GF-D8 (cell line): ENCODE measurements at places on chromosomes 5 and 9.

DNA sequence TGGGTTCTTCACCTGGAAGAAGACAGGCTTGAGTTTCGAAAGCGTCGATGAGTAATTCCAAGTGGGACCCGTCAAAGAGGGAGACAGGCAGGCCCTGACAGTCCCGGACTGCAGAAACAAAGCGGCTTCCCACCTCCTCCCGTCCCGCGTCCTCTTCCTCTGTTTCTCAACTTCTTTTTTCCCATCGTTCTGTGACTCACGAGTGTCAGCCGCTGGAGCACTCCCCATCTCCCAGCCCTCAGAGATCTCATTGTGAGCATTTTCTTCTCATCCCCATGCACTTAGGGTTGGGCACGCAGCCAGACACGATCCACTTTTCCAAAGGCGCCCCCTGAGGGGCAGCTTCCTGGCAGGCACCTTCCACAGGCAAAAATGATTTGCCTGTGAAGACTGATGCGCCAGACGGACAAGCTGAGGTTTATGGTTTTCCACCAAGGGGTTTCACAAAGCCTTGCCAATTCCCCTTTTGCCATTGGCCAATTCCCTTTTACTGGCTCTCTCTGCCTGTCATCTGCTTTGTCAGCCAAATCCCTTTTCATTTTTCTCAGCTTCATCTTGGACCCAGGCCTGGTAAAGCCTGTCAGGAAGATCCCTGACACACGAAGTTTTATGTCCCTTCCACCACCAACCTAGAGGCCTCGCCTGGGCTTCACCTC lies 86.5 kb upstream of the ANKRD55 start:
- DNase-seq = no peak

DNA sequence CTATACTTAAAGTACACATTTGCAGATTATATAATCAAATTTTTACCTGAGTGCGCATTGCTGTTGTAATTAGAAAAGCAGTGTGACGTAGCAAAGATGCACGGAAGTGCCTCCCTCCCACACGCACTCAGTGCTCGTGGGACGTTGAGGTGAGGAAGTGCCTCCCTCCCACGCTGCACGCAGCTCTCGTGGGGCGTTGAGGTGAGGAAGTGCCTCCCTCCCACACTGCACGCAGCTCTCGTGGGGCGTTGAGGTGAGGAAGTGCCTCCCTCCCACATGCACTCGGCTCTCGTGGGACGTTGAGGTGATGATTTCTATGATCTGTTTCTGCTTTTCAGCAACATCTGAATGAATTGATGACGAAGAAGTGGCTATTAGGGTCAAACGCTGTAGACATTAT lies 21.0 kb downstream of the EXOC3 start:
- DNase-seq = no peak

DNA sequence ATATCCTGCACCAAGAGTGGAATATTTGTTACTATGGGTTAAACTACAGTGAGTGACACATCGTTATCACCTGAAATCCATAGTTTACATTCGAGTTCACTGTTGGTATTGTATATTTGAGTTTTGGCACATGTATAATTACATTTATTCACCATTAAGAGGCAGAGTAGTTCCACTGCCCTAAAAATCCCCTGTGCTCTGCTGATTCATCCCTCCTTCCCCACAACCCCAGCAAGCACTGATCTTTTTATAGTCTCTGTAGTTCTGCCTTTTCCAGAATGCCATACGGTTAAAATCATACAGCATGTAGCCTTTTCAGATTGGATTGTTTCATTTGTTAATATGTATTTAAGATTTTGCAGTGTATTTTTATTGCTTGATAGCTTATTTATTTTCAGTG lies 495.2 kb downstream of the DIRAS2 start:
- DNase-seq = no peak

DNA sequence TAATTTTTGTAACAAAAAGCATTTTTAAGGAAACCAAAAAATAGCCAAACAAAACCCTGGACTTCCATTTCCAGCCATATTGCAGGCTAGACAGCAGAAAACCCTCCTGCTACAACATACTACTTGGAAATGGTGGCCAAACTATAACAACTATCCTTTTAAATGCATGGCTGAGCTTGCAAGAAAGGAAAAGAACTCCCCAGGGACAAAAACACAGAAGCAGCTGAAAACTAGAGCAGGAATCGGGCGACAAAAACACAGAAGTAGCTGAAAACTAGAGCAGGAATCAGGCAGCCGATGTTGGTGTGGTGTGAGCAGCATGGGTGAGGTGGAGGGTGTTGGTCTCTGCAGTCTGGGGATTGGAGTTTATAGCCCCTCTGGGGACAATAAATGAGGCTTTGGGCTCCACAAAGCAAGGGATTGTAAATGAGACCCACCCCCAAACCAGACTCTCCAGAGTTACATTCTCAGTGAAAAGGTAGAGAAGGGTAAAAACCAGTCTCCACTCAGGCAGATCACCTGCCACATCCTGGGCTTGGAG lies 95.2 kb downstream of the C9orf50 start:
- DNase-seq = no peak

DNA sequence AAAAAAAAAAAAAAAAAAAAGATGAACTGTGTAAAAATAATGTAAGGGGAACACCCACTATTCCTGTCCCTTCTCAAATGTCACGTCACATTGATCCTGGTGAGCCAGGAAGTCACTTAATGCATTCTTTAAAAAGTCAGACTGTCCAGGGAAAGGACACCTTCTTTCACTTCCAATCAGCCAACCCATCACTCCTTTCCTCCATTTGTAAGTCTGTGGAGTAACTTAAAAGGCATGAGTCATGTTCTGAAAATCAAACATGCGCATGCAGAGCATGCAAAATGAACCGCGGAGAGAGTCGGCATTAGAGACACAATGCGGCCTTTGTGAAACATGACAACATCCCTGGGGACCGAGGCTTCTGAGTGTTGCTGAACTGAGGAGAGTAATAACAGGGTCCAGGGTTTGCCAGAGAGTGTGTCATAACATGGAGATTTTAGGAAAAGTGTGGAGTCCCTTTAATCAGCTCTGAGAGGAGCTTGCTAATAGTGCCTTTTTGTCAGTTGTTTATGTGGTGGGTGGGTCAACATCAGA lies 77.6 kb upstream of the SEMA6A start:
- DNase-seq = no peak

- DNase-seq = no peak
These were observed 335.6 kb upstream of the ITGA1 start for GRCh38 chr5:52452098-52452497.

DNA sequence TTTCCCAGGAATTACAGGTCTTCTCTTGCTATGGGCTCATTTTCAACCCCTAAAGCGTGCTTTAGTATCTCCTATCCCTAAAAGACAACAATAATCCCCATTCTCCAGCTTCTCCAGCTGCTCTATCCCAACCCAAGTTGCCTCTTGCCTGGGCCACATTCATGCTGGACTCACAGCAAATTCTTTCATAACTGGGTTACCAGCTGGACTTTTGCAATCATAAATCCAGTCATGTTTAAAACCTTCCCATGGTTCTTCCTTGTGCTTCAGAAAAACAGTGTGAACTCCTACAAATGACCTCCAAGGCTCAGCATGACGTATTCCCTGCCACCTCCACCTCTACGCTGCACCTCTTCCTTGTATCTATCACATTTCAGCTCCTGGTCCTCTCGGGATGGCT lies 346.9 kb downstream of the GADD45G start:
- no peak for DNase-seq

DNA sequence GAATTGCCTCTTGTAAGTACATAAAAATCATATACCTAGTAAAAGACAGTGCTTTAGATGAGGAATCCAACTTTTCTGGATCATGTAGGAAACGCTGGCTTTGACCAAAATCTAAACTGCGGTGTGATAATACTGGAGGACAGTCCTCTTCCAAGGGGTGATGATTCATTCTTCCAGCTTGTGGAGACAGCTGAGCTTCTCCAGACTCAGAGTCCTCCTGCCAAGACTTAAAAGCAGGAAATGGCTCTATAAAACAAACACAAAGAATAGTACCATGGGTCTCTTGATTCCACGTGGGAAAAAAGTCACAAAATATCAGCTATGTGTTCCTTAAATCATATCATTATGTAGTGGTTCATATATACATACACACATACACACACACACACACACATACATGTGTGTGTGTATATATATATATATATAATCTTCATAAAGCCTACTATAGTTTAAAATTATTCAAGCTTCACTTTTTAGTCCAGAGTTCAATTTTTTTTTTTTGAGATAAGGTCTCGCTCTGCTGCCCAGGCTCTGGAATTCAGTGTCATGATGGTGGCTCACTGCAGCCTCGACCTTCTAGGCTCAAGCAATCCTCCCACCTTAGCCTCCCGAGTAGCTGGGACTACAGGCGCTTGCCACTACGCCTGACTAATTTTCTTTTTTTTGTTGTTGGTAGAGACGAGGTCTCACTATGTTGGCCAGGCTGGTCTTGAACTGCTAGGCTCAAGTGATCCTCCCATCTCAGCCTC lies 65.0 kb downstream of the PKD2L2 start:
- no peak for DNase-seq

- no peak for DNase-seq
These were observed 36.4 kb downstream of the ADAMTS12 start for GRCh38 chr5:33855396-33855795.

- no peak for DNase-seq
These were observed 113.4 kb downstream of the MVB12B start for GRCh38 chr9:126439883-126440653.

GRCh38 chr5:80069918-80070318 lies 34.8 kb downstream of the THBS4 start:
- DNase-seq = no peak

DNA sequence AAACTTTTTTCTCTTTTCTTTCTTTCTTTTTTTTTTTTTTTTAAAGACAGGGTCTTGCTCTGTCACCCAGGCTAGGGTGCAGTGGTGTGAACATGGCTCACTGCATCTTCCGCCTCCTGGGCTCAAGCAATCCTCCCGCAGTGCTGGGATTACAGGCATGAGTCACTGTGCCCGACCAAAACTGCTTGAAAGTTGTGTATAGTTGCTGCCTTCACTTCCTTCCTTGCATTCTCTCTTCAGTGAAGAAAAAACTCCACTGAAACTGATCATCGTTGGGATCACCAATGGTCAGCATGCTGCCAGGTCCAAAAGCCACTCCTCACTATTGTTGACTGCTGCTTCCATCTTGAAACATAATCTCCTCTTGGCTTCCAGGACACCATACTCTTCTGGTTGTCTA lies 66.6 kb upstream of the CTNNA1 start:
- DNase-seq = no peak

- peak; percentile 39 for DNase-seq
These were observed 1.4 kb downstream of the GNAQ start for GRCh38 chr9:78030296-78030552.

GRCh38 chr5:5939759-5940370 lies 438.5 kb downstream of the MED10 start:
- DNase-seq = no peak

DNA sequence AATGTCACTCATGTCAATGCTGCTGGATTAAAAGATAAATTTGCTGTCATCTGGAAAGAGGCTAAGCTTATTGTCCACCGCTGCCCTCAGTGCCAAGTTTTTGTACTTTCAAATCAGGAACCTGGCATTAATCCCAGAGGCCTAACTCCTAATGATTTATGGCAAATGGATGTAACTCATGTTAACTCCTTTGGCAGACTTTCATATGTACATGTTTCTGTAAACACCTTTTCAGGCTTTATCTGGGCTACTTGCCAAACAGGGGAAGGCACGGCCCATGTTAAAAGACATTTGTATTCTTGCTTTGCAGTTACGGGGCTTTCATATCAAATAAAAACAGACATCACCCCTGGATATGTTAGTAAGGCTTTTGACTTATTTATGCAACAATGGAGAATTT lies 608.0 kb upstream of the ACO1 start:
- no peak for DNase-seq

- DNase-seq = no peak
These were observed 25.8 kb upstream of the HSD17B3 start for GRCh38 chr9:96327694-96328352.

- DNase-seq = no peak
These were observed 112.2 kb downstream of the MRPL36 start for GRCh38 chr5:1687301-1687970.

GRCh38 chr5:124627815-124628595 lies 118.4 kb downstream of the ZNF608 start:
- DNase-seq = no peak

DNA sequence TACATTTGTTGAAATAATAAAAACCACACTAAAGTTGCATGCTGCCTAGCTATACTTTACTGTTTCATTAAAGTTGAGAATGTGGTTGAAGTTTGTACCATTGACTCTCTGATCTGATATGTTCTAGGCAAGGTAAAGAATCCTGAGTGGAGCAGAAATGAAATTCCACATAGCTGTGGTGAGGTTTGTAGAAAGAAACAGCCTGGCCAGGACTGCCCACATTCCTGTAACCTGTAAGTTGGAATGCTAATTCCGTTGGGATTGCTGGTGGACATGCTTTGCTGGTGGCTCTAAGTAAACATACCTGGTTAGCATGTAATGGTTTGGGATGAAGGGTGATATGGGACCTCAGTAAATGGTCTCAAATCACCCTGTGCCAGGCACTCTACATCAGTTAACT lies 16.8 kb downstream of the NFX1 start:
- DNase-seq = no peak

GRCh38 chr9:109232449-109233237 lies 65.6 kb upstream of the FRRS1L start:
- no peak for DNase-seq

GRCh38 chr5:67971223-67971830 lies 244.2 kb upstream of the PIK3R1 start:
- DNase-seq = no peak

- DNase-seq = no peak
These were observed 10.4 kb downstream of the CD74 start for GRCh38 chr5:150402229-150402773.

- DNase-seq = no peak
These were observed 48.2 kb upstream of the ZNF169 start for GRCh38 chr9:94210616-94211603.

DNA sequence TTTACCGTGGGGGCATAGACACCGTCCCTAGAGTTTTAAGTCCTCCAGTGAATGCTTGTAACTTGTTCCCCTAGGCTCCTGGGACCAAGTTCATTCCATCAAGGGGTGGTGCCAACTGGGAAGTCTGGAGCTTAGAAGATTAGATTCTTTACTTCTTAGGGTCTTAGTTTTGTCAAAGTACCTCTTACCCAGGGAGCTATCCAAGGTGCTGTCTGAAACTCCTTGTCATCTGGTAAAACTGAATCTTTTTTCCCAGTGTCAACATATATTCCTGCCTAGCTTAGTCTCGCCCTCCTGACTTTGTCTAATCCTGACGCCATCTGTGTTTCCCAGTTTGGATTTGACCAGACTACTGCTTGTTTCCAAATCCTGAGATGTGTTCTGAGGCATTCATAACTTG lies 41.6 kb downstream of the MAMDC2 start:
- no peak for DNase-seq

GRCh38 chr9:99181621-99182020 lies 40.1 kb downstream of the ALG2 start:
- DNase-seq = no peak

DNA sequence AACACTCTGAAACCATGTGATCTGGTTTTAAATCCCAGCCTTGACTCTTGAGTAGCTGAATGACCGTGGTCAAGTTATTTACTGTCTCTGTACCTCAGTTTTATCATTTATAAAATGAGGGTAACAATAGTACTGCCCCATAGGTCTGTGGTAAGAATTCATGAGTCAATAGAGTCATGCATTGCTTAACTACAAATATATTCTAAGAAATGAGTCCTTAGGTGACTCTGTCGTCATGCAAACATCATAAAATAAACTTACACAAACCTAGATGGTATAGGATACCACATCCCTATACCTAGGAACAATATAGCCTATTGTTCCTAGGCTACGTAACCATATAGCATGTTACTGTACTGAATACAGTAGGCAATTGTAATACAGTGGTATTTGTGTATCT lies 20.3 kb upstream of the ABCA1 start:
- DNase-seq = no peak

- no peak for DNase-seq
These were observed 19.6 kb upstream of the TOMM5 start for GRCh38 chr9:37611961-37612360.
